ENCODE measurements at places on chromosomes 7 and 10.

GRCh38 chr7:51639661-51640334 lies 323.2 kb upstream of the COBL start:
- no peak for DNase-seq

DNA sequence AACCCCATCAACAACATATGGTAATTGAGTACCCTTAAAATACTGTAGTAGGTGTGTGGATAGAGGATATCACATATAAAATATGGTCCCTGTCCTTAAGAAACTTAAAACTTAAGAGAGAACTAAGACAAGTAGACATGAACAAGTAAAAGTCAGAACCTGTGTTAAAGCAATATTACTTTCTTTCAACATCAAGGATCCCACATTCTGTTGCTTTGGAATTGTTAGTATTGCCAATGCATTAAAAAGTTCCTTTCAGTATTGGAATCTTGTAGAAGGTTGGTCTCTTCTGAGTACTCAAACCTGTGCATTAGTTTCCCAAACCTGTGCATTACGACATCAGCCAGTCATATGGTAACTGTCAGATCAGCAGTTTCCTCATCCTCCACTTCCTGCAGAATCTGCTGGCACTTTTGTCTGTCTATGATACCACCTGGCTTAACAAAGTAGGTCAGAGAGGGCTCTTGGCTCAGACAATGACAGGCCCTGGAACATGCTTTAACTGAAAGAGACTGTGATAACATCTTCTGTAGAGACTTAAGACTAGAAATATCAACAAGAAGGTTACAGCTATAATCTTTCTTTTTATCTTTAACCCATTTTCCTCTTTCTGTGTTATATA lies 56.5 kb downstream of the CCDC71L start:
- no peak for DNase-seq

DNA sequence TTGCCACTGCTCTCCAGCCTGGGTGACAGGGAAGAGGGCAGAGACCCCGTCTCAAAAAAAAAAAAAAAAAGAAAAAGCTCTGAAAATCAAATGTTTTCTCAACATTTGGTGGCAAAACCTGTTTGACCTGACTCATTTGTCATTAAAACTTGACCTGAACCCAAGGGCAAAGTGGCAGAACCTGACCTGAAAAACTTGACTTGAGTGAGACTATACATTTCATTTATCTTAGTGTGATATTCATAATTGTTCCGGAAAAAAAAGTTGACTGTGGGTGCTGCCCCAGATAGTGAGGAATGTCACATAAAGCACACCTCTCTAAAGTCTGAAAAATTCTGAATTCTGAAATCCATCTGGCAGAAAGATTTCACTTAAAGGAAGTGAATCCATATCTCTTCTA lies 2.3 kb upstream of the TAX1BP1 start:
- no peak for DNase-seq

- no peak for DNase-seq
Measured at GRCh38 chr10:8059191-8059936, 4.9 kb downstream of the GATA3 start.

All from left hindlimb (tissue), 1 donor.